ENCODE measurements at places on chromosomes 4 and X.

GRCh38 chr4:98506462-98507132, 151.8 kb downstream of the TSPAN5 start:
- no peak for DNase-seq

DNA sequence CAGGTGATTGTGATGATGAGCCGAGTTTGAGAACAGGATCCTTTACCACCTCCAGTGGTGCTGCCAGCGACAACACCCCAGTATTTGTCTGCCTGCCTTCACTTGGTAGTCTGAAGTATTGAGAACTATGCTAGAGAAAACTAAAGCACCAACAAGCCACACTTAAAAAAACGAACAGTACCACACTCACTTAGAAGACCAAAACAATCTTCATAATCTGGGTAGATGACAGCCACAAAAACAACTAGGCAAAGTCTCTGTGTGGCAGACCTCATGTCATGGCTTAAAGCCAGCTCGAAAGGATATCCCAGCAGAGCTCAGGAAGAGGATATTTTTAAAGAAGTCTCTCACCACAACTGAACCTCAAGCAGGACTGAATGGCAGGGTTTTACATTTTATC, 236.0 kb downstream of the GPC3 start:
- DNase-seq: no peak

GRCh38 chrX:119240356-119240755, 4.3 kb downstream of the PGRMC1 start:
- no peak for DNase-seq

DNA sequence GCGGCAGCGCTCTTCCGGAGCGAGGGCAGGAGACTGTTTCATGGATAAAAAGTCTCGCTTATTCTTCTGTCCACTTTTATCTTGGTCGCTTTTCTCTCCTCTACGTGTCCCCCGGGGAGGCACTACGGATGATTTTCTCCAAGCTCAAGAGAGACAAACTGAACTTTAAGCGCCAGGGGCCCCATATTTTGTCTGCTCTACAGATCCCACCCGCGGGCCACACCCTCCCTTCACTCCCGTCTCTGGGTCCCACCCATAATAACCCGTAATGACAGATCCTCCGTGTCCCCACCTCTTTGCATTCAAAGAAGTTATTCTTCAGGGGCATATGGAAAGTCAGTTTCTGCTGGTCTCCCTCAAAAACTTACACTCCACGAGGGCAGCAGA, at the start of gene CORIN:
TSS of gene CORIN (minus strand) at position 160 of the 387 bp plus-strand sequence. CDS start at position 42, 118 bp downstream.
- no peak for DNase-seq

DNA sequence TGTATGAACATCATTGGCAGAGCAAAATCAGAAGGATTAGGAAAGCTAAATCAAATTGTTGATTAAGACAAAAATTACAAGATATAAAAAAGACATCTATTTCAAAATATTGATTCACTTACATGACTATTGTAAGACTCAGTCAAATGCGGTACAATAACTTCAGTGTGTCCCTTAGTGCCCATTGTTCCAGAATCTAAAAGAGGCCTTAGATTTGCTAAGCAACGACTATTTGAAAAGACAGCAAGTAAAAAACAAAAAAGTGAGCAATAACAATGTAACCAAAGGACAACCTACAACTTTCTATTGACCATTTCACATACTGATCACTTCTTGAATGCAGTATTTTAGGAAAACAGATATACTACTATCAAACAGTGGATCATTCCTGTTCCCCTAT, 65.6 kb downstream of the UBA6 start:
- DNase-seq: no peak

DNA sequence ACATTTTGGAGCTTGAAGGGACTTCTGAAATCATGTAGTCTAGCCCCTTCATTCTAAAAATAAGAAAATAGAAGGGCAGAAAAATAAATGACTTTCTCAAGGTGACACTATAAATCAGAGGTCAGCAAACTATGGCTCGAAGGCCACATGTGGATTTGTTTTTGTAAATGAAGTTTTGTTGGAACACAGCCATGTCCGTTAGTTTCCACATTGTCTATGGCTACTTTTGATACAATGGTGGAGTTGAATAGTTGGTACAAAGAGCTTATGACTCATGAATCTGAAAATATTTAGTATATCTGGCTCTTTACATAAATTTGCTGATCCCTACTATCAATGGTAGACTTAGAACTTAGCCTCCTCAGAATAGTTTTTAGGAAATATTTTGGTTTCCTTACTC, 302.4 kb upstream of the PRPS2 start:
- no peak for DNase-seq

GRCh38 chrX:137058339-137059127, 24.7 kb upstream of the GPR101 start:
- DNase-seq: no peak

- no peak for DNase-seq
Measured at GRCh38 chr4:45475548-45475947, 648.3 kb downstream of the GABRG1 start.

- no peak for DNase-seq
Measured at GRCh38 chr4:120435179-120435578, 368.5 kb upstream of the MAD2L1 start.

DNA sequence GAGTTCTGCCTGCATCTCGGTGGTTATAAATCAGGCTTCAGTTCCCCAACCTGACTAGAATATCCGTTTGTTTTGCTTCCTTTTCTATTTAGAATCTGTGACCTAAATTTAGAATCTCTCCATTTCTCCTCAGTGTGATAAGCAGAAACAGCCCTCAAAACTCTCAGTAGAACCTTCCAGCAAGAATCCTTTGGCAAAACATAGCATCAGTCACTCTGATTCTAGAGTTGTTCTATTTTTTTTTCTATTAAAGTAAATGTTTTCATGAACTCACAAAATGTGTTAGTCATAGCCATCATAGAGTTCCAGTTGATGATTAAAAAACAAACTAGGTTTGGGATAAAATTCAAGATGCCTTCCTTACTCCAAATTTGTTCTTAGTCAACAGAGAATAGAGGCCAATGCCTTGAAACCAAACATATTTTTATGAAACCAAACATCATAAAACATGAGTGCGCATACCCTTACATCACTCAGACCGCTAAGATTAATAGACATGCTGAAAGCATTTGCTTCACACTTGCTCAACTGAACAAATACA, 13.2 kb upstream of the C1QTNF7 start:
- no peak for DNase-seq

GRCh38 chr4:176818531-176818930, 25.8 kb upstream of the VEGFC start:
- DNase-seq: no peak

DNA sequence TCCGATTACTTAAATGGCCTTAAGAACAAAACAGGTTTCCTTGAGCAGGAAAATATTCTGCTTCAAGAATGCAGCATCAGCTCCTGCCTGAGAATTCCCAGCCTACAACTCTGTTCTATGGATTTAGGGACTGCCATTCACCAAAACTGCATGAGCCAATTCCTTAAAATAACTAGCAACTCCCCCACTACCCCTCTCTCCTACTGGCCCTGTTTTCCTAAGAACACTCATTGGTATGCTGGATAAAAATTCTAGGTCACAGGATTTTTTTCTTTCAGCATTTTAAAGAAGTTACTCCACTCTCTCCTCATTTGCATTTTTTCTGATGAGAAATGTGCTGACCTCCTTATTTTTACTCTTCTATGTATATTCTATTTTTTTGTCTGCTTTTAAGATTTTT, 347.1 kb downstream of the IDS start:
- no peak for DNase-seq

GRCh38 chr4:64784125-64784524, 374.9 kb upstream of the TECRL start:
- DNase-seq: no peak

DNA sequence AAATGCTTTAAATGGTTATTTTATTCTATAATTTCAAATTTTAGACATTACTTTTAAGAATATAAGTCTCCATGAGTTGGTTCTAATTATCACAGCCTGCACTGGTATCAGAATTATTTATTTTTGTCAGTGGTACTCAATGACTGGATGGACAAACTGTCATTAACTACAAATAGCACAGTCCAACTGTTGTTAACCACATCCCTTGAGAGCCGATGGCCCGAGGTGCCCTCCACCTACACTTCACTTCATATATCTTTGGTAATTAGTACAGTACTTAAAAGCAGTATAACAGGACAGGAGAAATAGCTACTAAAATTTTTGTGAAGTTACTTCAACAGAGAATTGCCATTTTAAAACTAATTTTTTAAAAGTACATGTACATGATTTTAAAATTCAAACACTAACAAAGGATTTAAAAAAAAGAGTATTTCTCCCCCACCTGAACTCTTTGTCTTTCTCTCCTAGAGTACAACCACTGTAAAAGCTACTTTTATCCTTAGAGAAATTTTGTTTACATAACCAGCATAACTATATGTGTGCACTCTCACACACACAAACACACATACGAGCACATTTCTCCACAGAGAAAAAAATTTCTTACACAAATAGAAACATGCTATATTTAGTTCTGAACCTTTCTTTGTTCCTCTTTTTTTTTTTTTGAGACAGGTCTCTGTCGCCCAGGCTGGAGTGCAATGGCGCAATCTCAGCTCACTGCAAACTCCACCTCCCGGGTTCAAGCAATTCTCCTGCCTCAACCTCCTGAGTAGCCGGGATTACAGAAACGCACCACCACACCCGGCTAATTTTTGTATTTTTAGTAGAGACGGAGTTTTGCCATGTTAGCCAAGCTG, 6.5 kb downstream of the TIFA start:
- peak; percentile 40 for DNase-seq

GRCh38 chr4:61293707-61294400, 93.7 kb downstream of the ADGRL3 start:
- no peak for DNase-seq

DNA sequence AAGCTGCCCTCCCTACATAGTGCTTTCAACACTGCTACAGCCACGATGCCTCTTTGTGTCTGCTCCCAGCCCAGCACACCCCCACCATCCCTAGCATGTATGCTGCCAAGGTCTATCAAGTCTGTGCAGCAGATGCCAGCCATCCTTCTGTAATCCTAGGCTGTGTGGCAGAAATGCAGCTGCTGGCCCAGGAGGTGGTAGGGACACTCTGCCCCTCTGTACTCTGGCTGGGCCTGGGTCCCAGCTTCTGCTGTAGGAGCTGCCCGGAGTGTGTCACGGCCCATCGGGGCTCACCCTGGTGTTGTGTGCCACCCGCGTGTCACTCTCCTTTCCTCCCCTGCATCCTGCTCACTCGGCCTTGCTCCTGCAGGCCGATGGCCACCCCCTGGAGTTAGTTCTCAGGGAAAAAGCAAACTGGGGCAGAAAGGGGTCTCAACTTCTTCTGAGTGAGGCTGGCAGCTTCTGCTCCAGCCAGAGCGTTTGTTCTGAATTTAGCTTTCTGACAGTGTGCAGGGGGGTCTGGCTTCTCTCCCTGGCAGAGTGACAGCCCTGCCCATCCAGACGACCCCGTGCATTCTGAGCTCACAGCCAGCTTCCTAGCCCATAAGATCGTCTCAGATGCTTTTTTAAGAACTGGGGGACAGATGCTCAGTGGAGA, 22.7 kb downstream of the PSAPL1 start:
- no peak for DNase-seq

DNA sequence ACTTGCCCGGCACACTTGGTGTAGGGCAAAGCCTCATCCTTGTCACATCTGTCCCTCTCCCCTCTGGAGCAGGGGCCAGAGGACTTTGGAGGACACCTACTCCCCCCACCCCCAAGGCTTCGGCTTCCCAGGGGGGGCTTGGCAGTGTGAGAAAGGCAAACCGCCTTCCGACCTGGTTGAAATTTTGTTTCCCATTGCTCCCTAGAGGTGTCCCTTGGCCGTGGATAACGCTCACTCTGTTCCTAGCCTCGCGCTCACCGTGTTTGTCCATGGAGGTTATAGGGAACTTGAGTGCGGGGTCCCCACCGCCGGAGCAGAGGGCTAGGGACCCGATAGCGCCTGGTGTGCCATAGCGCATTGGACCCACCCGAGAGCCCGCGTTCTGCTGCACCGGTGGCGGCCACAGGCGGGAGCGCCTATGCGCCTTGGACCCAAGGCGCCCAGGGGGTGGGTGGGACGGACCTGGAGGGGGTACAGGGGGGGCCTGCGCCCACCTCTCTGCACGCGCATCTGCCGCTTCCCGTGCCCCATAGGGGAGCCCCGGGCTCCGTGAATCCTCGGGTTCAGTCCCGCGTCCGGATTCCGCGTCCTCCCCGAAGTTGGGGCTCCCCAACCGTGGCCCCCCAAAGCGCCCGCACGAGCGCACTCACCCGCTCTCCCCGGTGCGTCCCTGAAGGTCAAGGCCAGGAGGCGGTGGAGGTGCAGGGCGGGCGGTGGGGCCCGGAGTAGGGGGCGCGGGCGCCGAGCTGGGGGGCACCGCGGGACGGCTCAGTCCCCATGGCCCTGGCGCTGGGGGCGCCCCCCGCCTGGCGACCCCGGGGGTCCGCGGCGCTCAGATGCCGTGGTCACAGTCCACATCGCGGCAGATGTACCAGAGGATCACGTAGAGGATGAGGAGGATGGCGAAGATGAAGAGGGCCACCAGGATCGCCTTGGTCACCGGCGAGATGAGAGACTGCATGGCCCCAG, 82.7 kb upstream of the DHRSX start:
- DNase-seq: no peak

GRCh38 chrX:28880136-28880535, 292.9 kb downstream of the IL1RAPL1 start:
- no peak for DNase-seq

- DNase-seq: no peak
Measured at GRCh38 chrX:17323397-17323796, 51.6 kb upstream of the NHS start.

DNA sequence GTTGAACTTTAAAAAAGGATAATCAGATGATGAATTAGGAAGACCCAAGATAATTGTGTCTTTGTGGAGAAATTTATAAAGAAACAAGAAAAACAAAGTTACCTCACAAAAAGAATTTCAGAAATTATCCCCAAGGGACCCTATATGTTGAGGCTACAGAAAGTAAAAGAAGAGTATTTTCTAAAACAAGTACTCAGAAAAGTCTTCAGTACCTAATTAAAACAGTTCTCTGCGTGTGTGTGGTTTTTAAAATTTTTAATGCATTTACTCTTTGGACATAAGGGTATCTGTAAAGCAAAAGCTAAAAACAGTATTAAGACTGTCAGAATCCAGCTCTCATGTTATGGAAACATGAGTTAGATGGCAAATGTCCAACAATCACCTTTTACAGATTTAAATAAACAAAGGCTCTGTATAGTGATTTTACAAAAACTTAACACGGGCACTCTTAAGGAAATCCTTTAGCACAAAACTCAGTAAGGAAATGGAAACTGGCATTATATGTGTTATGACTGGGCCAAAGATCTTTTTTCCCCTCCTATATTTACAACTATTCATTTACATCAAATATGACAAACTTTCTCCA, 187.5 kb downstream of the NSUN7 start:
- DNase-seq: no peak

GRCh38 chrX:110944311-110944750, 148.7 kb upstream of the CHRDL1 start:
- DNase-seq: no peak

DNA sequence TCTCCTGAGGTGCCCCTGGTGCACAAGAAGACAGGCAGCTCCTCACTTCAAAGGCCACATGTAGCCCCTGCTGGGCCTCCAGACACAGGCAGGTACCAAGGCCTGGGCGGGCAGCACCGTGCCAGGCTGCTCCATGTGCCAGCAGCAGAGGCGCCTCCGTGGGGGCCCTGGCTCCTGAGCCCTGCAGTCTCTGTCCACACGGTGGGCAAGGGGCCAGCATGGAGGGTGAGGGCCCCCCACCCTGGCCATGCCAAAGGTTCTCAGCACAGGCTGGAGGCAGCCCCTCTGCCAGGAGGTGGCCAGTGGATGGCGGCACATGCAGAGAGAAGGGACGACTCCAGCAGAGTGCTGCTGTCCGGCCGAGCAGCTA, 72.6 kb downstream of the FAM53A start:
- no peak for DNase-seq
